AG08395 (cell line): ENCODE measurements at places on chromosomes 6 and 20.

DNA sequence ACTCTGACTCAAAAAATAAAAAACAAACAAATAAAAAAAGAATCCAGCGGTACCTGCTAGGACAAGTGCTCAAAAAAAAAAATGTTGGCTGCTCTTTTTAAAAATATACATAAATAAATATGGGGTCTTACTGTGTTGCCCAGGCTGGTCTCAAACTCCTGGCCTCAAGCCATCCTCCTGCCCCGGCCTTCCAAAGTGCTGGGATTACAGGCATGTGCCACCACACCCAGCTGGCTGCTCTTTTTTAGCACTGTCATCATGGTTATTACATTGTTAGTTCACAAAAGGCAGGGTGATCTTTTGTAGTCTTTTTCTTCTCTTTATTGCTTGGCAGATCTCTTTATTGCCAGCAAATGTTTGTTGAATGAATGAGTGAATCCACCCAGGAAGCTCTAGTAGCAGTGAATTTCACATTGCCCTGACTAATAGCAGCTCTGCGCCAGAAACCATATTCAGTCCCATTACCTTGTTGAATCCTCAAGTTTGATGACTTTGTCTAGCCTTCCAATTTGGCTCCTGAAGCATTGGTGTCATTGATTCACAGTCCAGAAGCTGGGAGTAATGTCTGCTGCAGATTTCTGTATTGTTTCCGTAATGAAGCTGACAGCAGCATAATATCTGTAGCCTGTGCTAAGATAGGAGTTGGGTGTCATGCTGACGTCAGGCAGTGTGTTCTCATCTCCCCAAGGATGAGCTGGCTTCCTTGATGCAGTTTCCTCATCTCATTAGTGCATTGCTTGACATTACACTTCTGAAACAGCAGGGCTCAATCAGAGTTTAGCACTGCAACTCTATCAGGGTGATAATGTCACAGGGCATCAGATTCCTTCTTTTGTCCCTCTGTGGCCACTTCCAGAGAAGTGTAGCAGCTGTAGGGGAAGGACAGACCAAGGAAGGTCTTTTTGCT, 84.9 kb upstream of the TGM3 start:
- peak; percentile 85 for DNase-seq

- no peak for DNase-seq
Measured at GRCh38 chr6:47023573-47023972, 18.6 kb downstream of the ADGRF1 start.

DNA sequence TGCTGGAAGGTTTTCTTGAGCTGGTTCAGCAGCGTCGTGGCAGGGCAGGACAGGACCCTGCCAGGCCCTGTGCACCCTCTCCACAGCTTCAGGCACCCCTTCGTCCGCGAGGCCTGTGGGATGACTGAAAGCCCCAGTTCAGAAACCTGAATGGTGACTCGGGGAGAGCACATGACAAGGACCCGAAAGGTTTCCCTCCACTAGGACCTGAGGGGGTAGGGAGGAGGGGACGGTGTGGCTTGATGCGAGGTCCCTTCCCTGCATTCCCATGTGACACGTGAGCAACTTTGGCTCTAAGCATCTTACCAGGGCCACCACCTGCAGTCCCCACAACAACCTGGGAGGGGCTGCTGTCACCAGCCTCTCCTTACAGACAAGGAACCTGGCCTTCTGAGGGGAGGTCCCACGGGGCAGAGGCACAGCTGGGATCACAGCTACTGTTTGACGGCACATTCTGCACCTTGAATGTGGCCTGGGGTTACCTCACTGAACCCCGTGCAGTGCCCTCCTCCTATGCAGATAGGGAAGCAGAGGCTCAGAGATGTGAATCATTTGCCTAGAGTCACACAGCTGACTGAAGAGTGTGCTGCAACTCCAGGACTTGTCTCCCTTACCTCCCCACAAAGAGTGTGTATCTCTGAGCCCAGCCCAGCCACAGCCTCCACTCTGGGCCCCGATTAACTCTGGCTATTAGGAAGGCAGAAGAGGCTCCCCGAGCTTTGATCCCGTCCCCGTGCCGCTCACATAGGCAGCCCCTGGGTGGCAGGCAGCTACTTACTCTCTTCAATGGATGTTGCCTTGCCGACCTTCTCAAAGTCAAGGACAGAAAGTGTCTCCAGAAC, 84.6 kb downstream of the PTPN1 start:
- DNase-seq: no peak

- DNase-seq: no peak
Measured at GRCh38 chr6:10854922-10855632, 16.7 kb upstream of the MAK start.
